ENCODE measurements at places on chromosomes 1 and 21.

GRCh38 chr1:41268154-41268770 is 26.2 kb upstream of the SCMH1 start:
- DNase-seq = peak; percentile 73

GRCh38 chr1:247113094-247113497 is 8.9 kb upstream of the ZNF669 start:
- no peak for DNase-seq

DNA sequence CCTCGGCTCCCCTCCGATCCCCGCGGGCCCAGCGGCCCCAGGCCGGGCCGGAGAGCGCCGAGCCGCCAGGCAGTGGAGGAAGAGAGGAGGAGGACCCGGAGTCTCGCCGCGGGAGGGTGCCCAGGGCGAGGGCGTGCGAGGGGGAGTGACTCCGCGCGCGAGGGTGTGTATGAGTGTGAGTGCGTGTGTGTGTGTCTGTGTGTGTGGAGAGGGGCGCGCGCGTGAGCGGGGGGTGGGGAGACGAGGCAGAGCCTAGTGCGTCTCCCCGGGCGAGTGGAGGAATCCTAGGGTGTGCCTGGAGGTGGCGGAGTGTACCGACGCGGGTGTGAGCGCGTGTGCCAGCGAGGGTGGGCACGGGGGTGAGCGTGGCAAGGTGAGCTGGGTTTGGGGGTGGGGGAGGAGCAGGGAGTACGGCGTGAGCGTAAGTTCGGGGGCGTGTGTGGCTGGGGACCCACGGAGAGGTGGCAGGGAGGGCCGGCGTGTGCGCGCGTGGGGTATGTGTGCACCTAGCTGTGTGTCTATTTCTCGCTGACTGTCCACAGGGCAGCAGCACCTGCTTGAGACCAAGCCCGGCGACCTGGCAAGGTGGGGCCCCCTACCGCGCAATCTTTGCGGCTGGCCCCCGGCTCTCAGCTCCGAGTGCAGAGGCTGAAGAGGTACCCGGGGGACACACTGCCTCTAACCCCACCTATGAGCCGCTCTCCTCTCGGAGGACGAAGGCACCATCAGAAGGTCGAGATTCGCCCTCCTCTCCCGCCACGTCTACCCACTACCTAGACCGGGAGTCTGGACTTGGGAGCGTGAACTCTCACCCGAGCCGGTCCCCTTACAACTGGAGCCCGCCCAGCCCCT is 784 bp upstream of the KCND3 start:
- no peak for DNase-seq

- DNase-seq = peak; percentile 41
These were observed at the start of gene GOLT1A for GRCh38 chr1:204213668-204214662. TSS of gene GOLT1A (minus strand) at chr1:204213988. CDS start at chr1:204213906, 82 bp downstream.

DNA sequence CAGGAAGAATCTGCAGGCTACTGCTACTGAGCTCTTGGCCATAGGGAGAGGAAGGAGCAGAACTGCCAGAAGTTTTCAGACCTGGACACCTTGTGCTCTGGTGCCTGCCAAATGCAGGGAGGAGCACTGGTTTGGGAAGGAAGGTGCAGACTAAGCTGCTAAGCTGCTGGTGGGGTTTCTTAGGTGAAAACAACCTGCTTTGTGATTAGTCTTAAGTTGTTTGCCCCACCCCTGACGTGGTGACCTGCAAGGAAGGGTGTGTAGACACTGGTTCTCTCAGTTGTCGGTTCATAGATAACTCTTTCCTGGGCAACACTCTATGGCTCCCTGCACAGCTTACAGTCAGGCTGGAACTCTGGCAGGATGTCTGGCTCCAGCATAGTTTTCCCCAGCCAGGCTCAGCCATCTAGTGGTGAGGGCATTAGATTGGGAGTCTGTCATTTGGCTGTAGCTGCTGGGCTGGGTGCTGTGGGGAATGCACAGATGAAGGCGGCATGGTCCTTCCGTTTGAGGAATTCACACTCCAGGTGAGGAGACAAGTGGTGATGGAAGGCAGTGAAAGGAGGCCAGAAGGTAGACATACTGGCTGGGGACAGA is 10.3 kb upstream of the S100A10 start:
- no peak for DNase-seq

DNA sequence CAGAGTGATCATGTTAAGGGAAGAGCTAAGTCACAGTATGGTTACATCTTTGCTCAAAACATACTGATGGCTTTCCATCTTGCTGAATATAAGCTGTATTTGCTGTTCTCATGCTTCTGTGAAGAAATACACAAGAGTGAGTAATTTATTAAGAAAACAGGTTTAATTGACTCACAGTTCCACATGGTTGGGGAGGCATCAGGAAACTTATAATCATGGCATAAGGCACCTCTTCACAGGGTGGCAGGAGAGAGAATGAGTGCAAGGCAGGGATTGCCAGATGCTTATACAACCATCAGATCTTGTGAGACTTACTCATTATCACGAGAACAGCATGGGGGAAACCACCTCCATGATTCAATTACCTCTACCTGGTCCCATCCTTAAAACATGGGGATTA is 24.4 kb upstream of the RGS5 start:
- DNase-seq = no peak

GRCh38 chr1:162632698-162633080 is 425 bp downstream of the DDR2 start:
- no peak for DNase-seq

DNA sequence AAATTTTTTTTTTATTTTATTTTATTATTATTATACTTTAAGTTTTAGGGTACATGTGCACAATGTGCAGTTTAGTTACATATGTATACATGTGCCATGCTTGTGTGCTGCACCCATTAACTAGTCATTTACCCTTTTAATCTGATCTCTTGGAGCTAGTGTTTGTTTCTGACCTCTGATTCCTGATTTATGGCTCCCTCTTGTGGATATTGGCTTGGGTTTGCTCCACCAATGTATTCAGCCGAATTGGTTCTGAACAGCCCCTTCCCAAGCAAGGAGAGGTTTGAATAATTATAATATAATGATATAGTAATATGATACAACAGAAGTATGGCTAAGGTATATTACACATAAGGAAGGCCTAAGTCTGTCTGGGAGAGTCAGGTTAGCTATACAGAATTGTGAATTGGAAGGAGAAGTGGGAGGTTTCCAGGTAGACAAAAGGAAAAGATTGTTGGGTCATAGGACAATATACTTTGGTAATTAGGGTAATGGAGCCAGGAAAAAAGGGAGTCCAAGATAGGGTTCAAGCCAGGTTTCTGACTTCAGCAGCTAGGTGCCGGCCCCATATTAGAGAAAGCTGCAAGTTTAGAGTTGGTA is 53.1 kb upstream of the HMCN1 start:
- peak; percentile 64 for DNase-seq

GRCh38 chr1:150572918-150573647 is 6.3 kb downstream of the MCL1 start:
- DNase-seq = no peak

DNA sequence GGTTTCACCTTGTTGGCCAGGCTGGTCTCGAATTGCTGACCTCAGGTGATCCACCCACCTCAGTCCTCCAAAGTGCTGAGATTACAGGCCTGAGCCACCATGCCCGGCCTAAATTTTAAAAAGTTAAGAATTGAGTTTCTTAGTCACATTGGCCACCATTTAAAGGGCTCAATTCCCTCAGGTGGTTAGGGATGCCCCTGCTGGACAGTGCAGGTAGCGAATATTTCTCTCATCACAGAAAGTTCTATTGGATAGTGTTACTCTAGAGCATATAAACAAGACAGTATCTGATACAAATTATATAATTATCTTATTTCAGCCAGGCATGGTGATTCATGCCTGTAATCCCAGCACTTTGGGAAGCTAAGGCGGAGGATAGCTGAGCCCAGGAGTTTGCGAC is 320.2 kb downstream of the ZP4 start:
- no peak for DNase-seq

GRCh38 chr1:48808496-48808895 is 31.8 kb upstream of the BEND5 start:
- no peak for DNase-seq

GRCh38 chr21:34576041-34576511 is 38.8 kb downstream of the RCAN1 start:
- DNase-seq = no peak

- no peak for DNase-seq
These were observed 819 bp downstream of the SLC25A34 start for GRCh38 chr1:15736892-15737261.

DNA sequence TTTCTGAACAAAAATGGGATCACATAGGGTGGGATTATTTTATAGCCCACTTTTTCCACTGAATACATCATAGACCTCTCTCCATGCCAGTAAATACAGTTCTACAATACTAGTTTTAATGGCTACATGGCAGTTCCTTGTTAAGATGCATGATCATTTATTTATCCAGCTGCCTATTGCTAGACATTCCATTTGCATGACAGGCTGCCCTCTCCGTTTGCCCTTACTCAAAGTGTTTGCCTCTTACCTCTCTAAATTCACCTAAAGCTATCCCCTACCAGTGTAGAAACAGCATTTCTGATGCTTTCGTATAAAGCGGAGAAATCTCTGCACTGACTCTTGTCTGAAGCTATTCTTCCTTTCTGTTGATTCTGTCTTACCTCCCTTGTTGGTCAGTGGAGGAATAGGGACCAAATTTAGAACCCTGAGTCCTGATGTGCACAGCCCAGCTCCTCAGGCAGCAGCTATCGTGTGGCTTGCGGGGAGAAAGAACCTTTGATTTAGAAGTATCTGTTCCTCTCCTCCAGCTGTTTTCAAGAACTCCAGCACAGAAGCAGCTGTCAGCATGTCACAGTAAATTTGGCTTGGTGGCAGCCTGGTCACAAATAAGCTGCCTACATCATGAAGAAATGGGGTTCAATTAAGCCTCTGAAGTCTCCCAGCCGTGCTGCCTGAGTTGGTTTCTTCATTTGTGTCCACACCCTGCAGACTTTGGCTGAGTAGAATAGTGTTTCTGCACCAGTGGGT is 337.3 kb downstream of the PRDM2 start:
- DNase-seq = no peak

DNA sequence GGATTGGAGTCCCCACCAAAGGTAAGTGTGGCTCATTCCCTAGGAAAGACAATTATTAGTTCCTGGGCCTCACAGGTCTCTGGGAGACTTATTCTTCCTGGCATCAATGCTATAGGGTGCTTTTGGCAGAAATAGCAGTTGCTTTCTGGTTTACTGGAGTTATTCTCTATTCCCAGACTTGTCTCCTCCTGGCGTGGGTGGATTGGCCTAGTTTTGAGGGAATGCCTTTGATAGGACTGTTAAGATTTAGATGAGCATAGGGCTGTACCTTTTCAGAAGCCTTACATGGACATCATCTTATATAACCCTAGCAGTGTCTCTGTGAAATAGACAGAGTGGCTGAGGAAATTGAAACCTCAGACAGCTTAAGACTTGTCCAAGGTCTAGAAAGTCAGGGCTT is 9.0 kb downstream of the PFKFB2 start:
- no peak for DNase-seq
